ENCODE measurements at places on chromosomes 3 and 15. TPM values are rescaled to one million over a fixed set of nuclear protein-coding genes. Genes with fewer than 3 reads are reported as not detected.

The COL7A1 gene
- total RNA-seq: 0.49 TPM

The C3orf20 gene
- not detected for total RNA-seq

The LRIG1 gene
- 0.29 TPM for total RNA-seq

The OIP5 gene
- 35.7 TPM for total RNA-seq

The ATP13A5 gene
- not detected for total RNA-seq

The SCAANT1 gene
- not detected for total RNA-seq

The PAQR9 gene
- total RNA-seq: 0.58 TPM

The GABRA5 gene
- not detected for total RNA-seq

The EFHB gene
- 1.5 TPM for total RNA-seq

The PLSCR5 gene
- not detected for total RNA-seq

The MST1R gene
- 8.1 TPM for total RNA-seq

The RHOA gene
- 267 TPM for total RNA-seq

The UQCC5 gene
- 32.2 TPM for total RNA-seq
